ENCODE measurements at places on chromosomes 13 and 19.
A peak's percentile ranks its signal among the peaks of the same experiment; 100 is the strongest.

- peak; percentile 30 for DNase-seq
Observed at GRCh38 chr19:4297901-4298809, 4.0 kb downstream of the TMIGD2 start.

DNA sequence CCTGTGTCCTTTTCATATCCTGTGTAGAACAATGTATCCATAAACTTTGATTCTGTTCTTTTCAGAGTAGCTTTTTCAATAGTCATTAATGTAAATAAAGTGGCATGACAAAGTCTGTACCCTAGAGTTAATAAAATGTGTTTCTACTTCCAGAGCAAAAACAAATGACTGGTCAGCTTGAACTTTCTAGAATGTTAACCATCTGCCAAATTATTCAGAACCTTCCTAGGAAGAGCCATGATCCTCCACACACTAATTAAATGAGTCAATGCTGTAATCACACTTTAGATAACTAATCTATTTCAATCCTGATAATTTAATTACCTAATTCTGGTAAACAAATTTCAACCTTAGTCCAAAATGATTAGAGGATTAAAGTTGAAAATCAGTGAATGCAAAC lies 73.2 kb downstream of the DIAPH3 start:
- DNase-seq, result no peak

DNA sequence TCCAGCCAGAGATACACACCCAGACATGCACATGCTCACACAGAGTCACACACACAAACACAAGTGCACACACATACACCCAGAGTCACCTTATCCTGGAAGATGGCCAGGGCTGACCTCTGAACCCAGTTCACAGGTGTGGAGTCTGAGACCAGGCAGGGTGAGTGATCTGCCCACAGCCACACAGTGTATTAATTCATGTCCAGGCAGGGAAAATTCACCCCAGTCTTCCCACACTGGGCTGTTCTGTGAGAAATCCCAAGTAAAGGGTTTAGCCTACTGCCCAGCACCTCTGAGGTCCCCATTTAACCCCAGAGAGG lies 2.0 kb downstream of the POU2F2 start:
- DNase-seq, result no peak

GRCh38 chr13:94583926-94584325 lies 12.0 kb downstream of the TGDS start:
- DNase-seq, result no peak

DNA sequence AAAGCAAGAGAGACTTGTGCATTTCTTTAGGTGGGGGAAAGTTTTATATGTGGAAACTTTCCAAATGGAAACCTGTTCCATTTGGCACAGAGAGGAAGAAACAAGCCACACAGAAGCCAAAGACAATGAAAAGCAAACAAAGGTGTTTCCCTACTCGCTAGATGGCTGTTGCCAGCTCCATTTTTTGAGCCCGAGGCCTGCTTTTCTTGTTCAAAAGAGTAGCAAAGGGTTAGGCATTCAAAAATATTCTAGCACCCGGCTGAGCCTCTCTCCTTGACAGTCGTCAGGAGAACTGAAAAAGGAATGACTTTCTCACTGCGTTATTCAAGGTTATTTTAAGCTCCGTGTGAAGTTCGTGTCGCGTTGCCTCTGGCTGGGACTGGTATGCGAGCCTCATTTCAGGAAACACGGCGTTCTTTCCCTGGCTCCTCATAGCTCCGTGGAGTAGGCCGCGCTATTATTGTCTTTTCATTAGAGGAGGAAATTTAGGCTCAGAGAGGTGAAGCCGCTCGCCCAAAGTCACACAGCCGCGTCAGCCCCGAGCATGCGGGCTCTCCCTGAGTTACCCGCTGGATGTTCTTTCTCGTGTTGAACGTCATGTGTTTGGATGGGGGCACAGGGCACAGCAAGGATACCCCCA lies 7.6 kb downstream of the TRPM4 start:
- DNase-seq, result no peak

DNA sequence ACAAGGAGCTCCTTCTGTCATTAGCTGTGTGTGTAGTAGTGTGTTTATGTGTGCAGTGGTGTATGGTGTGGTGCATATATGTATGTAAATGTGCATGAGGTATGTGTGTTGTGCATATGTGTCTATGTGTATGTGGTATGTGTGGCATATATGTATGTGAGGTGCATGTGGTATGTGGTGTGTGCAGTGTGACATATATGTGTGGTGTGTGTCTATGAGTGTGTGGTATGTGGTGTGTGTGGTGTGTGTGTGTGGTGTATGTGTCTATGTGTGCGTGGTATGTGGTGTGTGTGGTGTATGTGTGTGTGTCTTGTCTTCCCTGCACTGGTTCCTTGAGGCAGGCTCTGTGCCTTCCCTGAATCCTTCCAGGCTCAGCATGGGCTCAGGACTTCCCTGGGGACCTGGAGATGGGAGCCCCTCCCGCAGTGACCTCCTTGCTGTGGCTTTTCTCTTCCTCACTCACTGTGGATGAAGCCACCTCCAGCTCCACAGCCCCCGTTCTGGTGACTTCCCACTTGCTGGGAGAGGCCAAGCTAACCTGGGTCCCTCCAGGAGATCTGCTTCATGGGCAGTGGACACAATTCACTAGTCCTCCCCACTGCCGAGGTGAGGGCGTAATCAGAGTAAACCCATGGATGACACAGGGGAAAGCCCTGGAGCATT lies 64.2 kb downstream of the CCDC70 start:
- DNase-seq, result no peak

DNA sequence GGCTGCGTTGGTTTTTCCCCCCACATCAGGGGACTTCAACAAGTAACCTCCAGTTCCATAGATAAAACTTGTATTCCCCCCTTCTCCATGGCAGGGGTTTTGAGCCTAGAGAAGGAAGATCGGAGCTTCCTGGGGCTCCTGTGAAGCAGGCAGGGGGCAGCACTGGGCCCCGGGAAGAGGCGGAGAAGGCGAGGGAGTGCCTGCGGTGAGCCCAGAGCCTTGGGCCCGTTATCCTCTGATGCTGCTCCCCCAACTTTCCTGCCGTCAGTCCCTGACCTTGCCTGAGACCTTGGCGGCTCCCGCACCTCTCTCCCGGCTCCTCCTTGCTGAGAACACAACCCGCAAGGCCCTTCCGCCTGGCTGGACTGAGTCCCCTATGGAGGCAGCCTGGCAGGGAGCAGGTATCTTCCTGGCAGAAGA lies 2.5 kb downstream of the LIPE start:
- no peak for DNase-seq

GRCh38 chr13:44373601-44374347 lies at the start of gene SERP2:
TSS of gene SERP2 (plus strand) at chr13:44373824. CDS start at chr13:44374026, 202 bp downstream.
- DNase-seq, result peak; percentile 27

- DNase-seq, result no peak
Observed at GRCh38 chr19:5037936-5038335, 69.0 kb downstream of the KDM4B start.

DNA sequence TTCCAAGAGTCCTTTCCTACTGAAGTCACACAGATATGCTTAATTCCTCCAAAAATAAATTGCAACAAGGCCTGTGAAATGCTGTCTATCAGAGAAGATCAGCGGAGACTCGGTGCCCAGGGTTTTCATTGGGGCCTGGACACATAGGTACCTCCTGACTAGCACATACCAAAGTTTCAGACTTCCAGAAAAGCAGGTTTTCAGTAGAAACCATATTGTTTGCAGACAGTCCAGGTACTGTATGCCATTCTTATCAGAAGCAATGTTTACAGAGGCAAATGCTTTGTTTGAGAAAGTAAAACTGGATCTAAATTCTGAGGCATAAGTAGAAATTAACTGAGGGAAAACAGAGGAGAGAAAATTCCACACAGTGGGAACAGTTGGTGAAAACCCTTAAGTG lies 12.8 kb downstream of the ZNF229 start:
- DNase-seq, result no peak

DNA sequence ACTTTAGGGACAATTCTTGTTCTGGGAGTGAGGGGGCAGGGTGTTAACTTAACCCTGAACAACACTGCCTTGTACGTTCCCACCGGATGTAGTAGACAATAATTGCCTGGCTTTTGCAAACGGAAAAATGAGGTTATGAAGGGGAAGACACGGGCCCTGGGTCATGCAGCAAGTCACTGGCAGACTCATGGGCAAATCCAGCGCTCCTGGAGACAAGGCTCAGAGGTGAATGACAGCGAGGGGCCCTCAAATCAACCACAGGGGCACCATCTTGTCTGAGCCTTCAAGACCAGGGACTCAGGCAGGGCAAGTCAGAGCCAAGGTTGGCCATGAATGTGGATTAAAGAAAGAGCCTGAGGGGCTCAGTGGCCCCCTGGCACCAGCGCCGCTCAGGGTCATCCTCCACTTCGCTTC lies 2.8 kb downstream of the RASA3 start:
- peak; percentile 36 for DNase-seq

GRCh38 chr19:11987405-11988281 lies 22.8 kb downstream of the ZNF763 start:
- DNase-seq, result peak; percentile 94

- DNase-seq, result peak; percentile 23
Observed at GRCh38 chr13:45696610-45697226, 5.4 kb upstream of the CBY2 start.

DNA sequence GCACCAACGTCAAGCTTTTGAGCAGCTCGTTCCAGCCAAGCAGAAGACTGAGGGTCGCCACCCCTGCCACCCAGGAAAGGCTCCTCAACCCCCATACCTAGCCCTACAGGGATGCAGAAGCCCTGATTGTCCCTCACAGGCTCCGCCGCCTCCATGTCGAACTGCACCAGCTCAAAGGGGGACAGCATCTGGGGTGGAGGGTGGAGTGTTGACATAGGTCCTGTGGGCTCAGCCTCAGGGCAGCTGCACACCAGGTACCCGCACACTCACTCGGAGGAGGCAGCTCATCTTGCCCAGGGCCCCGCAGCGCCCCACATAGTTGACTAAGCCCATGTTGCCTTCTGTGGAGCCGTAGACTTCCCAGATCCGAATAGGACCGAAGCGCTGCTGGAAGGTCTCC lies 11.6 kb downstream of the SLC27A5 start:
- DNase-seq, result no peak

GRCh38 chr19:52453324-52454094 lies at the start of gene ZNF578:
TSS of gene ZNF578 (plus strand) at chr19:52453553. CDS start at chr19:52501846, 48,293 bp downstream.
- DNase-seq, result peak; percentile 54

GRCh38 chr13:68872338-68872737 lies 1235.3 kb upstream of the ATXN8OS start:
- no peak for DNase-seq

GRCh38 chr13:97631158-97631557 lies 197.2 kb downstream of the RAP2A start:
- DNase-seq, result peak; percentile 2

DNA sequence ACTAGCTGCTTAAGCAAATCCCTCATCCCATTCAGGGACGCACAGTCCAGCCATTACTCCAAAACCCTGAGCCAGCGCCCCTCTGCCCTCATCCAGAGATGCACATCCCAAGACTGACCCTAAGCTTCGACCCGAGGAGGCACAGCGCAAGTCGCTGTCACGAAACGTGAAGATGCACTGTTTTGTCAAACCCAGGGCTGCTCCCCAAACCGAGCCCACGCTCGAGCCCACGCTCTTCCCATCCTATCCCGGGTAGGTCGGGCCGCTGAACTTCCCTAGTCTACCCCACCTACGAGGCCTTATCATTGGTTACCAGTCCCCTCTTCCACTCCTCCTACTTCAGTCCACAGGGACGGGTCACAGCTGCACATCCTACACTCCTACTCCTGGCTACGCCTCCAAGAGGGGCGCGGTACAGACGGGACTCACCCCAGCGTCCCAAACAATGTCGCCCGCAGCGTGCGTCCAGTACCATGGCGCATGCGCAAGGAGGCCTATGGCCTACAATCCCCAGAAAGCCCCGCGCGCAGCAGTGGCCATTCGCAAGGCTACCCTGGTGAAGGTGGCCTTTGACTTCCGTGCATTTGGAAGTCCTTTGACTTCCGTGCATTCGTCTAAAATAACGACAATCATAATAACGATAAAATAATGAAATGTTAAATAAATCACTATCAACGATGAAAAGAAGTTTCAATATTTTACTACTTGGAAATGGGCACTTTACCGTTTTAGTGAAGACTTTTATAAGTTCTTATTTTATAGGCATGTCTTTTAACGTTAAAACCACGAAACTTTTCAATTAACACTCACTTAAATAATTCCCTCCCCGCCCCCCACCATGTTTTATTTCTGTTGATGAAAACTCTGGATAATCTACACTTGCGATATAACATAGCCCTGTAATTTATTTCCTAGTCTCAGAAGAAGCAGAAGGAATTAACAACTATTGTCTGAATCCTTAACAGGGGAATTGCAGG lies at the start of gene ZNF285:
Gene ZNF285 (minus strand): TSS at position 470 of the 977 bp plus-strand sequence. CDS start 4,395 bp downstream, outside the sequence.
- peak; percentile 73 for DNase-seq

DNA sequence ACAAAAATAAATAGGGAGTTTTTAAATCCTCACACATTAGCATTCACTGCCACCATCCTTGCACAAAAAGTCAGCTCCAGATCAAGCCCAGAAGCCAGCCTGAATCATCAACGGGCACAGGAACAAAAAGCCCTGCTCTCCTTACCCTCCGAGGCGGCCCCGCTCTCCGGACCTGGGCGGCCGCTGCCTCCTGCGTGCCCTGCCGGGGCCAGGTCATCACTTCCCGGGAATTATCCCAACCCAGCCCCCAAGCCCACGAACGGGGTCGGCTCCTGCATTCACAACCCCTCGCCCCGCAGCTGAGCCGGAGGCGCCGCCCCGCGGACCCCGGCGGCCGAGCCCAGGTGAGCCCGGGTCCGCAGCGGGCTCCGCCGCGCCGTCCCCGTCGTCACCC lies 754 bp downstream of the DNAJB1 start:
- peak; percentile 17 for DNase-seq

DNA sequence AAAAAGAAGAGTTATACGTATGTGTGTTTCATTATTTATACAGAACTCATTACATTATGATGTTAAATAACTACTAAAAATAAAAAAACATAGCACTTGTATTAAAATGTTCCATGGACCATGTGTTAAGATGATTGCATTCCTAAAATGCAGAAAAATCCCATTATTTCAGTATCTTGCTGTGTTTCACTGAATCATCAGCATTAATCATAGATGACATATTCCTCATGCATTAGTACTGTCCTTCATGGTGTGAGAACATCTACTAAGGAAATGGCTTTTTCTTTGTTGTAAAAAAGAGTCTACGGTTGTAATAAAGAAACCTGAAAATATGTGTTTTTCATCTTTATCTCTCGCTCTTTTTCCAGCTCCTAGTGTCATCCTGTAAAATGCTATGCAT lies 416.5 kb downstream of the FGF14 start:
- no peak for DNase-seq

DNA sequence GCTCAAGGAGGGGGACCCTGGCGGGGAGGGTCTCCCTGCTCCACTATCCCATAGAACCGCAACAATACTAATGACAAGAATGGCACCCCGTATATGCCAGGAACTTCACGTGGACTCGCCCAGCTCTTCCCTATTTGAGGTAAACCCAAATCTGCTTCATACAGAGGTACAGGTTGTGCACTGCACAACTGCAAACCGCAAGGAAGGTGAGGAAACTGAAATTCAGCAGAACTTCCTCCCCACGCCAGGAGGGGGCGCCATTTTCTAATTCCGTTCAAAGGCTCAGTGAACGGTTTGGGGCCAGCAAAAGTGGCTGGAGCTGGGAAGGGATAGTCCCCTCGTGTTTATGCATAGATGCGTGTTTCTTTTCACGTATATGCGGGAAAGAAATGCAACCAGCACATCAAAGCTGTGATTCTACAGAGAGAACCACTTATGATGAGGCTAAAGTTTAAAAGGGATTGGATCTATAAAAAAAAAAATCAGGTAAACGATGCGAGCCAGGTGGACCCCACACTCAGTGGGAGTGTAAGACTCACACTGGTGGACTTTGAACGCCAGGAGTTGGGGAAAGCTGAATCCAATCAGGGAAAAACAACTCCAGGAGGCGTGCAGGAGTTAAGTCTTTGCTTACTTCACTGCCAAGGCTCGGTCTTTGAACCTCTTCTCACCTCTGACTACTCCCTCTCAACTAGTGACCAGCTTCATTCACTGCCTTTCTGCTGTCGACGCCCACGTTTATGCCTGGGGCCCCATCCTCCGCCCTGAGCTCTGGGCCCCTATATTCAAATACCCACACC lies 20.3 kb downstream of the C19orf81 start:
- peak; percentile 59 for DNase-seq
